ENCODE measurements at places on chromosomes 11 and 22.

- no peak for DNase-seq
Measured at GRCh38 chr11:69552951-69553350, 71.5 kb downstream of the LINC01488 start.

- DNase-seq, result no peak
Measured at GRCh38 chr22:19086896-19087295, 35.3 kb downstream of the DGCR2 start.

DNA sequence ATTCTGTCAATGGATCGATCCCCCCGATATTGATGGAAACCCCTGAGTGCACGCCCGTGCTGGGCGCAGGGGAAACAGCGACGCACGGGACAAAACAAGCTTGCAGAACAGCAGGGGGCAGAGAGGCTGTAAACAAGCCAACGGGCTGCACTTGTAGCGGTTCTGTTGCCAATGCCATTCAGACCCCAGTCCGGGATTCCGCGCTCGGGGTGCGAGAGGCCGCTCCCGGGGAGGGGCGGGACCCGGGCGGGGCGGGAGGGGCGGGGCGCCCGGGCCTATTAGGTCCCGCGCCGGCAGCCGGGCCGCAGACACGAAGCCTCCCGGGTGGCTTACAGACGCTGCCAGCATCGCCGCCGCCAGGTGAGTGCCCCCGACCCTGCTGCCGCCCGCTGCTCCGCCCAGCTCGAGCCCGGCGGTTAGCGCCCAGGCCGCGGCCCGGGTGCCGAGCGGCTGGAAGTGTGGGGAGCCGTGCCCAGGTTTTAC lies at the start of gene BIK:
Gene BIK (plus strand): TSS at position 307 of the 483 bp plus-strand sequence. CDS start 13,273 bp downstream, outside the sequence.
- no peak for DNase-seq

- no peak for DNase-seq
Measured at GRCh38 chr22:39627208-39627607, 56.7 kb downstream of the CACNA1I start.

DNA sequence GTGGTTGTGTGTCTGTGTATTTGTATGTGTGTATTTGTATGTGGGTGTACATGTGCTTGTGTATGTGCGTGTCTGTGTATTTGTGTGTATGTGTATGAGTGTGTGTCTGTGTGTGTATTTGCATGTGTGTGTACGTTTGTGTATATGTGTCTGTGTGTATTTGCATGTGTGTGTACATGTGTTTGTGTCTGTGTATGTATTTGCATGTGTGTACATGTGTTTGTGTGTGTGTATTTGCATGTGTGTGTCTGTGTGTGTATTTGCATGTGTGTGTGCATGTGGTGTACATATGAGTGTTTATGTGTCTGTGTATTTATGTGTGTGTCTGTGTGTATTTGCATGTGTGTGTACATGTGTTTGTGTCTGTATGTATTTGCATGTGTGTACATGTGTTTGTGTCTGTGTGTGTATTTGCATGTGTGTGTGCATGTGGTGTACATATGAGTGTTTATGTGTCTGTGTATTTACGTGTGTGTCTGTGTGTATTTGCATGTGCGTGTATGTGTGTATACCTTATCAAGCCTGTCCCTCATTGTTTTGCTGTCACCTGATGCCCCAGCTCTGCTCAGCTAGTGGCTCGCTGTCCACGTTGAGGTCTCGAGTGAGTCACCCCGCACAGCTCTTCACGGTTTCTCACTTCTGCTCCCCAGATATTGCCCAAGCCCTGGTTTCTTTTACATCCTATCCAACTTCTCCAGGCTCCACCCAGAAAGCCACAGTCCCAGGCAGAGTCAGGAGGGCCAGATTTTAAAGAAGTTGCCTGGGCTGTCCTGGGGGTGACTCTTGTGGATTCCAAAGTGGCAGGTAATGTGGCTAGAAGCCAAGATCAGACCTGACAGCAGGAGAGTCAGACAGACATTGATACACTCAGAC lies 15.2 kb downstream of the MB start:
- DNase-seq, result no peak

- no peak for DNase-seq
Measured at GRCh38 chr11:119424775-119425174, 1.8 kb upstream of the THY1 start.

DNA sequence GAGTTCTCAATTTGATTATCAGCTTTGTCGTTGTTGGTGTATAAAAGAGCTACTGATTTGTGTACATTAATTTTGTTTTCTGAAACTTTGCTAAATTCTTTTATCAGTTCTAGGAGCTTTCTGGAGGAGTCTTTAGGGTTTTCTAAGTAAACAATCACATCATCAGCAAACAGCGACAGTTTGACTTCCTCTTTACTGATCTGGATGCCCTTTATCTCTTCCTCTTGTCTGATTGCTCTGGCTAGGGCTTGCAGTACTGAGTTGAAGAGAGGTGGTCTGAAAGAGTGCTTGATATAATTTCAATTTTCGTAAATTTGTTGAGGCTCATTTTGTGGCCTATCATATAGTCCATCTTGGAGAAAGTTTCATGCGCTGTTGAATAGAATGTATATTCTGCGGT lies 213.0 kb downstream of the DLG2 start:
- no peak for DNase-seq

DNA sequence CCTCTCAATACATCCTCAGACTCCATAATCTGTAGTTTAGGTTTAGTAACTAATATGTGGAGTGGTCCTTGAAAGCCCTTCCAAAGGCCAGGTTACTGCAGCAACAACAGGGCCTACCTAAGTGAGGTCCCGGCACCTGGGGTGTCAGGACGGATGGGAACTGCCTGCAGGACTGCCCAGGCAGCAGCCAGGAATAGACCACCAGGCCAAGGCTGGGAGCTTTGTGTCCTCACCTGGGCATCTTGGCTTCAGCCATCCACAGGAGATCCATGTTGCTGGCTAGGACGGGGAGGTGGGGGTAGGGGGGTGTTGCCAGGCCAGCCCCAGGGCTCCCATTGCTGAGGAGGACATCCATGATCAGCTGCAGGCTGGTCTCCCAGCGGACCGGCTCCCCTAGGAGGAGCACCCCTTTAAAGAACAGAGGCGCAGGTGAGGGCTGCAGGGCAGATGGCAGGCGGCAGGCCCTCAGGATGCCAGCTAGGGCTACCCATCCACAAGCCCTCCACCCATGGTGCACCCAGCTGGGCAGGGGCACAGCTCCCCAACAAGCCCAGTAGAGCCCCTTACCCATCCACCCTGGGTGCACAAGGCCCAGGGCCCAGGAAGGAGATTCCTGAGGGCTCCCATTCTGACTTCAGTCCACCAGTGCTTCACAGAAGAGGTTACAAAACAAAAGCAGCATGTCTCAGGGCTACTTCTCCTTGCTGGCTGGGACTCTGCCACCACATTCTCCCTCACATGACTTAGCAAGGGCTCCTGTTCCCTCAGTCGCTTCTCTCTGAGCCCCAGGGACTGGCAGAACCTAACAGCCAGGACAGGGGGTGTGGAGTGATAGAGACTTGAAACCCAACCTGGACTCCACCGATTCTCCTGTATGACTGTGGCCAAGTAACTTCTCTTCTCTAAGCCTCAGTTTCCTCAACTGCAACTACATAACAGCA lies 18.0 kb downstream of the HDHD5 start:
- DNase-seq, result no peak

- DNase-seq, result no peak
Measured at GRCh38 chr11:102971766-102972165, 16.2 kb upstream of the MMP13 start.

DNA sequence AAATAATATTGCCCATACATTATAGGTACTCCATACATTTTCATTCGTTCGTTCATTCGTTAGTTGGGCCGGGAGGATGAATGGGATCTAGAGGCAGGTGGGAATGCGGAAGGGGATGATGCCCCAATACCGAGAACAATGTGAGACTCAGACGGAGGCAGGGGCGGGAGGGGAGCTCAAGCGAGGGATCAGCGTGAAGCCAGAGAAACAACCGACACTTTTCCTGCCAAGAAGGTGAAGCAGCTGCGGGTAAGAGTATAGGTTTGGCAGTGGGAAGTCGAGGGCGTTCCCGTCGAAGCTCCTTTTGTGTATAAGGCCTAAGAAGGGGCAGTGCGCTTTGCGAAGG lies 1.1 kb upstream of the ARHGEF17 start:
- DNase-seq, result no peak

DNA sequence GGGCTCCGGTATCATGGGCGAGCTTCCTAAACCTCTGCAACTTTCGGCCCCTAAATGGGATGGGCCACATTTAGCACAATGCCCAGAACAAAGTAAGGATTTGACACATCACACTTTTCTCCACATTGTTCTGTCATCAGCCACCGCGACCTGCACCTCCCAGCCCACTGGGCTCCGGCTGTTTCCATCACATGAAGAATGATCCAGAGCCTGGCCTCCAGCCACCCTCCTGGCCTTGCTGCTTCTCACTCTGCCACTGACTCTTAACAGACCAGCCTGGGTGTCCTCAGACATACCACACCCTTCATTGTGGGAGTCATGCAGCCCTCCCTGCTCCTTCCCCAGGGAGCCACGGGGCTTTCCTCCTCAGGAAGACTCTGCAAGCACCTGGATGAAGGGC lies 113.7 kb downstream of the IGLL1 start:
- no peak for DNase-seq

DNA sequence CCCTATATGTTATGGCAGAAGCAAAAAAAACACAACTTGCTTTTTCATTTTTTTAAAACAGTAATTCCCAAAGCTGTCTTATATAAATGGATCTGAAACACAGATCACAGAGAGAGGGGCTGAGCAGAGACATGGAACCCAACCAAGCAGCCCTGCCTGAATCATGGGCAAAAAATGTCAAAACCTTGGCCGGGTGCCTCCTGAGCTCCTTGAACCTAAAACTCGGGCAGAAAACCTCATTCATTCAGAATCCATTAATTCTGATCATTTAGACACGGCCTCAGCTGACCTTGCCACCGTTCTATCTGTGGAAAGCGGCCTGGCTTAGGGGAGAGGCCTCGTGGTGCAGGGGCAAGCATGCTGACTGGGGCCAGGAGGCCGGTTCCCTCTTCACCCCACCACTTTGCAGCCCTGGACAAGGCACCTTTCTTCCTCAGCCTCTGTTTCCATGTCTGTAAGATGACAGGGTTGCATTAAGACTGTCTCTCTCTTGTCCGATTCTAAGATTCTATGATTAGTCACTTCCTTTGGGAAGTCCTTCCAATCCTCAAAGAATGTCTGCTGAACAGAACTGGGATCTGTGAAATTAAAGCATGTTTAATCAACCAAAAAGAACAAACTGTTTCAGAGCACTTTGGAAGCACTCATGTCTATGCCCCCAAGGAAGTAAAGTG lies 26.0 kb downstream of the TENM4 start:
- DNase-seq, result no peak

- DNase-seq, result no peak
Measured at GRCh38 chr22:46381142-46381541, 45.6 kb downstream of the TRMU start.

- no peak for DNase-seq
Measured at GRCh38 chr11:94297985-94298576, 6.3 kb upstream of the IZUMO1R start.

DNA sequence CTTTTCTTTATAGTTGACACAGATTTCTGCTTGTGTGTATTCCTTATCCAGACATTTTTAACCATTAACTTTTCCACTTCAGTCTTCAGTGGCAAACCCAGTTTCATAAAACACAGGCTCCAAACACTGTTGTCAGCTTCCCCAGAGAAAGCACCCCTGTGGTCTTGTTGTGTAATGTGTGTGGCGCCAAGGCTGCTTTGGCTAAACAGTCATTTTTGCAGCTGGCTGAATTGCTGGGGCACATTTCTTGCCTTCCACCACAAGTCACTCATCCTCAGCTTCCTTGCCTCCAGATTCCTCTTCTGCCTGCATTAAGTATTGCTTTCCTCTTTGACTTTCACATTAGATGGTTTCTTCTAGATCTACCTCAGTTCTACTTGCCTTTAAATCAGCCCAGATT lies 40.5 kb downstream of the ARHGAP1 start:
- DNase-seq, result no peak

DNA sequence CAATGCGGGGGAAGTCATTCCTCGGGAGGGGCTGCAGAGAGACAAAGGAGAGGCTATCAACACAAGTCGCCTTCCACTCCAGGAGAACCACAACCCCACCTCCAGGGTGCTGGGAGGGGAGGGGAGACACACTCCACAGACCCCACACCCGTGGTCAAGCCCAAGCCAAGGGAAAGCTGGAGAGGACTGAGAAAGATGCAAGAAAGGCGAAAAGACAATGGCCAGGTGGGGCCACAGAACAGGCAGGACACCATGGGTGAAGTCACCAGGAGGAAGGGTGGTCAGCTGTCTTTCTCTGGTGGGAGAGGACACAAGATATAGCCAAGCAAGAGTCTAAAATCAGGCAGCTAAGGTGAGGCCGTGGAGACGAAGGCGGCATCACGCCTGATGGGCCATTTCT lies 16.0 kb downstream of the HDHD5 start:
- no peak for DNase-seq

GRCh38 chr22:37126383-37126782 lies 16.9 kb upstream of the TMPRSS6 start:
- DNase-seq, result no peak

GRCh38 chr22:44181033-44181911 lies 547 bp downstream of the PARVG start:
- no peak for DNase-seq

GRCh38 chr22:17581056-17581455 lies 17.8 kb downstream of the SLC25A18 start:
- no peak for DNase-seq

GRCh38 chr11:25163421-25163820 lies 666.6 kb downstream of the LUZP2 start:
- DNase-seq, result no peak

DNA sequence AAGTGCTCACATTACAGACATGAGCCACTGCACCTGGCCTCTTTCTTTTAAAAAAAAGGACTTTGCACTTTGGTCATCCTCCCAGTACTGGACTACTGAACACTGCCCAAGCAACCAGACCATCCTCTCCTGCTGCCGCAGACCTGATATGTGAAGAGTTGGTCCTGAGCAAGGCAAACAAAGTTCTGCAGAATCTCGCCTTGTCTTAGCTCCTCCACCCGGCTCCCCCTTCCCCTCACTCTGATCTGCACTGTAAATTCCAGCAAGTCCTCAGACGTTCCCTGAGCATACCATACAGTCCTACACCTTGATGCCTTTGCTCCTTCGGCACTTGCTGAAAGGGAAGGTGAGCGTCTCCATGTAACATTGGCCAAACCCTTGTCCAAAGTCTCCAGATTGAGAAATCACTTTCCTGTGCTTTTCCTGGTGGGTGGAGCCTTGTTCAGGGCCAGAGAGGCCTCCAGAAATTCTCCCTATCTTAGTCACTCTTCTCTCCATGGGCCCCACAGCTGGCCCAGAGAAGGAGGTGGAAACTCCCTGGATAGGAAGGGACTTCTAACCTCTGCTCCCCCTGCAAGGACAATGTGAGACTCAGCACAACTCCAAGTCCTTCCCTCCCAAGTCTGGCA lies 47.0 kb upstream of the TIMP3 start:
- DNase-seq, result no peak

GRCh38 chr11:120285256-120285655 lies 39.8 kb upstream of the TLCD5 start:
- no peak for DNase-seq

DNA sequence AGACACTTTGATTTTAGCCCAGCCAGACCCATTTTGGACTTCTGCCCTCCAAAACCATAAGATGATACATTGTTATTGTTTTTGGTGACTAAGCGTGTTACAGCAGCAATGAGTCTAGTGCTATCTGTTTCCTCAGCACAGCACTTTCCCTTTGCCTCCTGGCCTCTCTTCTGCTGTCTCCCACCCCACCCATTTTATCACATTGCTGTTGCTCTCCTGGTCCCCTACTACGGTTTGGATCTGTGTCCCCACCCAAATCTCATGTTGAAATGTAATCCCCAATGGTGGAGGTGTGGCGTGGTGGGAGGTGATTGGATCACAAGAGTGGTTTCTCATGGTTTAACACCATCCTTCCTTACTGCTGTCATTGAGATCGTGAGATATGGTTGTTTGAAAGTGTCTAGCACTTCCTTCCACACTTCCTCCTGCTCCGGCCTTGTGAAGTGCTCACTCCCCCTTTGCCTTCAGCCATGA lies 59.8 kb upstream of the CD82 start:
- no peak for DNase-seq

Measured in NCI-H2081 treated with DMSO at 0.1 percent for 48 hours (cell line).